ENCODE measurements at places on chromosomes 16 and 17.

- DNase-seq: no peak
These were observed 146.7 kb upstream of the IRX5 start for GRCh38 chr16:54783980-54784379.

DNA sequence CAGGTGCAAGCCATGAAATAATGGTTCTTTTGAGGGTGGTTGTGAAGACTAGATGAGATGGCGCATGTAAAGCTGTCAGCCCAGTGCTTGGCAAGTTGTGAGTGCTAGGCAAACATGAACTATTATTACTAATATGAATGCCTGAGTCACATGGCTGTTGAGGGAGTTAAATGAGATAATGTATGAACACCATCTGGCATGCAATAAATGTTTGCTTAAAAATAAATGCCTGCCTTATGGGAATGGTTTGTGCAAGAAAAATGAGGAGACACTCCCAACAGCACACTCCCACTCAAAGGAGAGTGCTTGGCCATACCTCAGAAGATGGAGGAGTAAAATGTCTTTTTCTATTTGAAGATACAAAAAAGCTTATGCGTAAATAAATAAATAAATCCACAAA lies 3.6 kb downstream of the MAPK3 start:
- no peak for DNase-seq

GRCh38 chr17:48037838-48038323 lies 284 bp upstream of the COPZ2 start:
- no peak for DNase-seq

GRCh38 chr17:61203671-61204131 lies 195.9 kb upstream of the TBX2 start:
- no peak for DNase-seq

DNA sequence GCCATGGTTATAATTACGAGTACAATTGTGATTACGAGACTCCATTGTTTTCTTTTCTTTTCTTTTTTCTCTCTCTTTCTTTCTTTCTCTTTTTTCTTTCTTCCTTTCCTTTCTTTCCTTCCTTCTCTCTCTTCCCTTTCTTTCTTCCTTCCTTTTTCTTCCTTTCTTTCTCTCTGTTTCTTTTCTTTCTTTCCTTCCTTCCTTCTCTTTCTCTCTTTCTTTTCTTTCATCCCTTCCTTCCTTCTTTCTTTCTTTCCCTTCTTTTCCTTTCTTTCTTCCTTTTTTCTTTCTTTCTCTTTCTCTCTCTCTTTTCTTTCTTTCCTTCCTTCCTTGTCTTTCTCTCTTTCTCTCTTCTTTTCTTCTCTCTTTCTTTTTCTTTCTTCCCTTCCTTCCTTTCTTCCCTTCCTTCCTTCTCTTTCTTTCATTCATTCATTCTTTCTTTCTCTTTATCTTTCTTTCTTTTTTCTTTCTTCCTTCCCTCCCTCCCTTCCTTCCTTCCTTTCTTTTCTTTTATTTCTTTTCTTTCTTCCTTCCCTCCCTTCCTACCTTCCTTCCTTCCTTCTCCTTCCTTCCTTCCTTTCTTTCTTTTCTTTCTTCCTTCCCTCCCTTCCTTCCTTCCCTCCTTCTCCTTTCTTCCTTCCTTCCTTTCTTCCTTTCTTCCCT lies 14.1 kb upstream of the NTN1 start:
- no peak for DNase-seq

DNA sequence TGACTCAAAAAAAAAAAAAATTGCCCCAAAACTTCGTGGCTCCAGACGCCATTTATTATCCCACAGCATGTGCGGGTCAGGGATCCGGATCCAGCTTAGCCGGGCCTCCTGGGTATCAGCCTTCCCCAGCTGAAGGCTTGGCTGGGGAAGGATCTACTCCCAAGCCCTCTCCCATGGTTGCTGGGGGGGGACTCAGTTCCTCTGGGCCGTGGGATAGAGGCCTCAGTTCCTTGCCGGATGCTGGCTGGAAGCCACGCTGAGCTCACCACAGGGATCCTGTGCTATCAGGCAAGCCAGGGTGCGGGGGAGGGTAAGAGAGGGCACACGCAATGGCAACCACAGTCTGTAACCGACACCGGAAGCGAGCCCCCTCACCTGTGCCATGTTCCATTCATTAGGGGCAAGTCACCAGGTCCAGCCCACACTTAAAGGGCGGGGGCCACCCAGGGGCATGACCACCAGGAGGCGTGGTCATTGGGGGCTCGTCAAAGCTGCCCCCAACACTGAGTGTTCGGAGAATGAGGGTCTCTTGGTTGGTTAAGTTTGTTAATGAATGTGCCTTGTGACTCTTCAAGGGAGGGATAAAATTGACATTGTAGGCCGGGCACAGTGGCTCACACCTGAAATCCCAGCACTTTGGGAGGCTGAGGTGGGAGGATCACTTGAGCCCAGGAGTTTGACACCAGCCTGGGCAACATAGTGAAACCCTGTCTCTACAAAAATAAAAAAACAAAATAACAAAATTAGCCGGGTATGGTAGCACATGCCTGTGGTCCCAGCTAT lies 210.0 kb upstream of the GSE1 start:
- no peak for DNase-seq

DNA sequence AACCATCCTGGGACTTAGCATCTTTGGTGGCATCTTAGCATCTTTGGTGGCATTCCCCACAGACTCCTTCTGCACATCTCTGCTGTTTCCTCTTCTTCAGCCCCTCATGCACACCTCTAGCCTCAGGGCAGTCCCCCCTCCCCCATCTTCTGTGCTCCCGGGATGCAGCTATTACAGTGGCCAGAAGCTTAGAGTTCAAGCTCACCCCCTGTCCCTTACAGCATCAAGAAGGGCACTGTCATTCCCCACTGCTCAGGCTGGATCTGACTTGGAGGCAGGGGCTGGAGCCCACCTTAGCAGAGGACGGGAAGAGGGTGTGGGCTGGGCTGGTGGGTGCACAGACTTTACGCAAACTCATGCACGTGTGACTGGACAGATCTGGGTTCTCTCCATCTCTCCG lies 650 bp downstream of the EPN3 start:
- DNase-seq: no peak

- DNase-seq: no peak
These were observed 1.2 kb downstream of the NEUROD2 start for GRCh38 chr17:39606434-39607056.

DNA sequence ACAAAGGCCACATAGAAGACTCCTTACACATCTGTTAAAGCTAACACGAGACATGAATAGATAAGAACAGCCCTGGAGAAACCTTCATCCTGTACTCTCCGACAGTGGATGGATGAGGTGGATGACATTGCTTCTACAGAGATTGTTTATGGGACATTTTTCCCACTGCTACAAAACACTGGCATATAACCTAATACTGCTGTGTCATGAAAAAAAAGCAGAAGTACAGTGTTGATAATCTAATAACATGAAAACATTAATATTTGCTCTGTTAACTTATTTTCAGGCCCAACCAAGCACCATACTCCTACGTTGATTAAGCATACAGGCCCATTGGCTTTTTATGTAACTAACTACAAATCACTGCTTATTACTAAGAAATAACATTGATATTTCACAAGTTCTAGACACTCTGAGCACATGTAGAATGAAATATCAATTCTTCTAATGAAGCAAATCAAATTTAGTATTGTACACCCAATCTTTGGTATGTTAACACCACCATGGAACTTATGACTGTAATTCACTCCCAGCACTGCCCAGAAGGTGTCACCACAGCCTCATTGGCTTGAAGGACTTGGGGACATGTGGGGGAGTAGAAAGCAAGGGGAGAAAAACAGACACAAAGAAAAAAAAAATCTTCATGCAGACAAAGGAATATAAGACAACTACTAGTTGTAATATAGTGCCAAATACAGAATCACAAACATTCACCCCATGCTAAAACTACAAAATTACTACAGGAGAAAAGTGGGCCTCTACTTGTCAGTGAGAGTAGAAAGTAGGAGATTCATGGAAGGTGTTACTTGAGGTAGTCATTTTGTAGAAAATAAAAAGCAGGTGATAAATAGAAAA lies 330.0 kb upstream of the PMFBP1 start:
- DNase-seq: no peak

DNA sequence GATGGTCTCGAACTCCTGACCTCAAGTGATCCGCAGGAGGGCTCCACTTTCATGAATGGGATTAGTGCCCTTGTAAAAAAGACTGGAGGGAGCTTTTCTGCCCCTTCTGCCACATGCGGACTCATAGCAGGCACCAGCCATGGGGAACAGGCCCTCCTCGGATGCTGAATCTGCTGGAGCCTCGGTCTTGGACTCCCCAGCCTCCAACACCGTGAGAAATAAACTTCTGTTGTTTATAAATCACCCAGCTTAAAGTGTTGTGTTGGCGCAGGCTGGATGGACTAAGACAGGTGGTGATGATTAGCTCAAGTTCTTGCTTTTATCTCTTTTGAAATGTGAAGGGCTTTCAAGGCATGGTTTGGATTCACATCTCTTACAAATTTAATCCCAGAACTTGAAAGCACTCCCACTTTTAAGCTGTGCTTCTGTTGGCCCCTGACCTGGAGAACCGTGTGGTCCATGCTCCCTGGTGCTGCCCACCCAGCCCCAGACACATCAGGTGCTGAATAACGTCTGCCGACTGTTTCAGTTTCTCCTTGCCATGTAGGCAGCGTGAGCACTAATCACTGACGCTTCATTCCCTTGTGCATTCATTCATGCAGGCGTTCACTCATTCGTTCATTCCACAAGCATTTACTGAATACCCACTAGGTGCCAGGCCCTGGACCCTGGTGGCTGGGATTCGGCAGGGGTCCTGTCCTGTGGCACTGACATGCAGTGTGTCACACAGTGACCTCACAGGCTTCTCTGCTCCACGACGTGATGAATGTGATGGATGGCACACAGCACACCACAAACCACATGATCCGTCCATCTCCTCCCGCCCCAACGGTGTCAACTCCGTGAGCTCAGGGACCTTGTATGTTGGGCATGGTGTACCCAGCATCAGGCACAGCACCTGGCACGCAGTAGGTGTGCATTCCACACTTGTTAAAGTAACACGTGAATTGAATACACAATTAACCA lies 8.9 kb downstream of the CIBAR2 start:
- no peak for DNase-seq

DNA sequence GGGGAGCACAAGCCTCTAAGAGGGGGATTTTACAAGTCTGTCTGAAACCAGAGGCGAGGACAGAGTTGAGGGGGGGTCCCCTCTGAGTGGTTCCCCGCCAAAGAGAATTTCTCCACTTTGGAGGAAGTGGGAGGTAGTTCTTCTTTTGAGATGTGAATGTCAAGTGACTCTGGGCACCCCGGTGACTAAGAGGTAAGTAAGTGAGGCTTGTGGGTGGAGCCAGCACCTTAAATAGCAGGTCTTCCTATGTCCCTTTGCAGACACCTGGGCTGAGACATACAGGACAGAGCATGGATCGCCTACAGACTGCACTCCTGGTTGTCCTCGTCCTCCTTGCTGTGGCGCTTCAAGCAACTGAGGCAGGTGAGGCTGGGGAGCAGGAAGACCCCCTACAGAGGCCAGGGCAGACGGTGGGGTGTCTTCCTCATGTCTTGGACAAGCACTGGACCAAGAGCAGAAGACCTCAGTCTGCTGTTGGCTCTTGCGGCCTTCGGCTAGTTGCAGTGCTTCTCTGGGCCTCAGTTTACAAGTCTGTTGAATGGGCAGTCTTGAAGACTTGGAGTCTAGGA lies at the start of gene CCL22:
TSS of gene CCL22 (plus strand) at position 257 of the 569 bp plus-strand sequence. CDS start at position 291, 34 bp downstream.
- DNase-seq: no peak

- DNase-seq: no peak
These were observed 14.8 kb downstream of the RAI1 start for GRCh38 chr17:17696085-17696484.

- DNase-seq: no peak
These were observed 298.4 kb upstream of the SALL1 start for GRCh38 chr16:51449441-51449840.

DNA sequence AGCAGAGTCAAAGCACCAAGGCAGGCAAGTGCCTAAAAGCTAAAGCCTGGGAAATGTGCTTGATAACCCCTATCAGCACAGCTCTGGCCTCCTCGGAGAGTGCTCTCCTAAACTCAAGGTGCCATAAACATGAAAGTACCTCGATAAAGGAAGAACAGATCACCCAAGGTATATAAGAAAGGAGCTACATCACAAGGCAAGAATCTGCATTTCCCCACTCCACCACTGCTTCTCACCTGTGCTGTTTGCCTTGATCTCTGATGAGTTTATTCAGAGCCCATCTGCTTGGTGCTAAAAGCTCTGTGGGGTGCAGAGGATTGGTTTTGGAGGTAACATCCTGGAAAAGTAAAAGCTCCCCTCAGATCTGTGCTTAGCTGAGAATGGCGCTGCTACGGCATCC lies 449.5 kb upstream of the CDH5 start:
- no peak for DNase-seq

DNA sequence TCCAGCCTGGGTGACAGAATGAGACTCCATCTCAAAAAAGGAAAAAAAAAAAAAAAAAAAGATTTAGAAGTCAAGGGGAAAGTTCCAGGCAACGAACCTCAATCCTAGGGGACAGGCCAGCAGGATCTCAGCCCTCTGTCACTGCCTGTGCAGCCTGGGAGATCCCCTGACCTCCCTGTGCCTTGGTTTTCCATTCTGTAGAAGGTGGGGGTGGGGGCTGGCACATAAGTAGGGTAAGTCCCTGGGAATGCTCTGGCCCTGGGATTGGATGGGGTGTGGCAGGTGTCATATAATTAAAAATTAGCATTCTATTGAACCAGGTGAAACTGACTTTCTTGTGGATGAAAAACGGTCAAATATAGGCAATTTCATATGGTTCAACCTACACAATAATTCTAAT lies 90.5 kb downstream of the C16orf78 start:
- no peak for DNase-seq

DNA sequence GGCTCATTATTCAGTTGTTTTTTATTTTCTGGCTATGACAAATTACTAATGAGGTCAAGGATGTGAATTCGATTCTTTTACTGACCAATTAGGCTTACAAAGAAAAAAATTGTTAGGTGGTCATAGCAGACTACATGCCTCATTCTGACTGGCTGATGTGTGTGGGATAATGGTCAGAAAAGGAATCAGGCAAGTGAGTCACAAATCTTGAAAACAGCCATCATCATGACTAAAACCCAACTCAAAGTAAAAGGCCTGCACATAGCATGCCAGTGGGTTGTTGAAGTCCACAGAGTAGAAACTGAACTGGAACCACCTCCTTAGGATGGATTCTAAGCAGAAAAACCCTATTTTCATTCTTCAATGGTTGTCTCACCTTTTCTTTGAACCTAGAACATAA lies 8.6 kb downstream of the RPGRIP1L start:
- DNase-seq: no peak

GRCh38 chr16:13419589-13419988 lies 500.4 kb upstream of the ERCC4 start:
- DNase-seq: no peak

DNA sequence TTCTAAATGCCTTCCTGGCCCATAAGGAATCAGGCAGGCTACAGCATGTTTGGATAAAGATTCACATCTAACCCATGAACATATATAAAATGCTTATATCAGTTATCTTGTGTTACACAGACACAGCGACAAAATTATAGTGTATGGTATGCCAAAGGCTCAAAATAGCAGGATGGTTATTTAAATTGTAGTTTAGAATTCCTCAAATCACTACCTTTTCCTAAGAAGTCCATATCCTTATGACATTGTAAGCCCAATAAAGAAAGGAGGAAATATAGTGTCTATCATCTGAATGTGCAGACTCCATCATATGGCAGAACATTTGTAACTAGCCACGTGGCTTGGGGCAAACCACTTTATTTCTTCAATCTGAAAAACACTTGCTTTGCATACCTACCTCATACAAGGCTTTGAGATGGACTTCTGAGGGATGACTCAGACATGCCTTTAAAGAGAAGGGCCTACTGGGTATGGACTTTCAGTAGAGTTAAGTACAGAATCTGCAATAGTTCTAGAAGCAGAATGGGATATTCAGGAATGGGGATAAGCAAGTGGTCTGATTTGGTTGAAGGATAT lies 12.1 kb upstream of the DHX8 start:
- DNase-seq: no peak

Data from NCI-H187 treated with DMSO at 0.1 percent for 48 hours (cell line).